ENCODE measurements at places on chromosomes 2 and 18.

DNA sequence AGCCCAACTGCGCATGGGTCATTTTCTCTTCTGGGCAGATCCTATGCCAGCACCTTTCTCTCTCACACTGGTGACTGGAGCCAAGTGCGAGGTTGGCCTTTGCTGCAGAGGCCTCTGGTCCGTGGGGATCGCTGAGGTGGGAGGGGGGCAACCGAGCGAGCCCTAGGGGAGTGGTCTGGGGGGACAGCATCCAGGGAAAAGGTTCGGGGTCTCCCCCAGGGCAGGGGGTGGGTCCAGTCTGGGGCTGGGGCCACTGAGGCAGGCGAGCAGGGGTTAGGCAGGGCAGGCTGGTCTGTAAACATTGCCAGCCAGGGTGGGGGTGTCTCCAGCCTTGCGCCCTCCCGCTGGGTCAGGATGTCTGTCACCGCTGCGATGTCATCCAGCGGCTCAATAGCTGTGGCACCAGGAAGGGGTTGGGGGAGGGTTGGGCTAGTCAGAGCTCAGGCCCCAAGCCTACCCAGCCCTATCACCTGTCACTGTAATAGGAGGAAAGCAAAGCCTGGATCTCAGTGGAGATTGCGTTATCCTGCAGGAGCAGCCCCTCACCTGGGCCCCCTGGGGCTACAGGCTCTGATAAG, 4.7 kb downstream of the WDR54 start:
- no peak for DNase-seq

GRCh38 chr2:197189426-197190099, 121.0 kb downstream of the ANKRD44 start:
- DNase-seq: no peak

GRCh38 chr2:231129216-231129615, 4.4 kb upstream of the HTR2B start:
- no peak for DNase-seq

DNA sequence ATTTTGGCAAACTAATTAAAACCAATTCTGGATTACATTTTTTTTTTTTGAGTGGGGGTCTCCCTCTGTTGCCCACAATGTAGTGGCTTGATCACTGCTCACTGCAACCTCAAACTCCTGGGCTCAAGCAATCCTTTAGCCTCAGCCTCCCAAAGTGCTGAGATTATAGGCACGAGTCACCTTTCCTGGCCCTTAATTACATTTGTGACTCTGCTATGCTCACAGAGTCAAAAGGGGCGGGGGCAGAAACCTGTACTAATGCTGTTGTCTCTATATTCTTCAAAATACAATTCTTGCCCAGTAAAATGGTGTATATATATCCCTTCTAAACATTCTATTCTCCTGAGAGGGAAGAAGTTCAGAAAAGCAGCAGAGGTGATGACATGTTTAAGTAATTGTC, 23.2 kb downstream of the PRKD3 start:
- no peak for DNase-seq

DNA sequence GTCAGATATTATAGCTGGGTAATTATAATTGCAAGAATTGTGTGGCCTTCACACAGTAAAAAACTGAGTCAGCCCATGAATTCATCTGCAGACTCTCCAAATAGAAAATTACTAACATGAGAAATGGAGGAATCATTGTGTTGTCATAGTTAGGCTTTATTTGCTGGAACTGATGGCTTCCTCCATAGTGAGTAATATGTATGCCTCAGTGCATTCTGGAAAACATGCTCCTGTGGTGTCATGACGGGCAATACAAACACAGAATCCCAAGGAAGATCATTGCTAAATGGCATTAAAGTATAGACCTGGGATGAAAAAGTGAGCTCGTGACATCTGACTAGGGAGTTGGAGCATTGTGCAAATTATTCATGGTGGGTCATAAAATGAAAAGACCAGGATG, 23.6 kb upstream of the NMS start:
- no peak for DNase-seq

DNA sequence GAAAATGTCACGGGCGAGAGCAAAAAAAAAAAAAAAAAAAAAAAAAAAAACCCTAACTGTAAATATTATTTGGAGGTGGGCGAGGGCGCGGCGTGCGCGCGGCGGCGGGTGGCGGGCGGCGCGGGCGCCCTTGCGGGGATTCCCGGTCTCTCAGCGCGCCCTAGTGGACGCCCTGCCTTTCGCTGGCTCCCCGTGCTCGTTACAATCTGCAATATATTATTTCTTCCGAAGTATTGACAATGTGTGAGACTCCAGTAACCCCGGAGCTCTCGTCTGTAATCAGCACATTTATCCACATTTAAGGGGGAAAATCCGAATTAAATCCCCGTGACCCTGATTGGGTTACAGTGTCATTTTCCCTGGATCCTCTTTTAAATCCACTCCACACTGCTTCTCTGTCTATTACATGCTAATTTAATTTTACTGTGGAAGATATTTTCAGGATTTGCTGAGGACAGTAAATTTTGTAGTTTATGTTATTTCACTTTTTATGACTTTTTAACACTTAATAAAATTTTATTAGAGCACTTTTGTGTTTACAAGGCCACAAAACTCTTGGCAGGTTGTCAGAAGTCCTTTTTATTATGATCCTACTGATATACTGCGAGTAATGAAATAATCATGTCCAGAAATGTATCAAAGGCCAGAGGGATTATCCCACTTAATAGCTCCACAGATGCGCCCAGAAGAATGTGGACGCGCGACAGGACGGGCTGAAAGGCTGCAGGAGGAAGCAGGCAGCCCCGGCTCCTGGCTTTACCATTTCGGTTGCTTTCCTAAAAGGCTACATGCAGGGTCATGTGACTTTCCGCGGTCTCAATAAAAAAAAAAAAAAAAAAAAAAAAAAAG, 369.1 kb downstream of the MTX2 start:
- DNase-seq: peak; percentile 68

- no peak for DNase-seq
Observed at GRCh38 chr2:72511906-72512305, 313.9 kb downstream of the EXOC6B start.

- DNase-seq: no peak
Observed at GRCh38 chr2:415986-416610, 128.2 kb upstream of the ALKAL2 start.

GRCh38 chr2:239008004-239008403, 160.1 kb downstream of the TWIST2 start:
- DNase-seq: no peak

DNA sequence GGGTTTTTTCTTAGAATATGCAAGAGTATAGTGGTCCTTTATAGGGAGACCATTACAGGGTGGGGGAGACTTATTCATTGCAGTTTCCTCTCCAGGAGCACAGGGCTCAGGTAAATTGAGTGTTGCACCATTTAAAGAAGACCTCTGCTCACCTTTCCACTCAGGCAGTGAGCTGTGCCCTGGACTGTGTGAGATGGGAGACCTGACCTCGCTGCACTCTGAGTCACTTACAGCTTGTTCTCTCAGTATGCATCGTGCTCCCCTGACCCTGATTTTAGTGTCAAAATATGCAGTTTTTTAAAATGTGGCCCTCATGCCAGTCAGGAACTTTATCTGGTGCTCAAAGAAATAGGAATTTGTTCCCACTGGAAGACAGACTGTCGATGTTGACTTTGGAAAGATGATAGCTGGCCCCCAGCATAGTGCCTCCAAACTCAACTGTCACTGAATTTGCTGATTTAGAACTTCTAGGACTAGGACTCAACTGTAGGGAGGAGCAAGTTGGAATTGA, 146.7 kb upstream of the EPAS1 start:
- DNase-seq: no peak

- peak; percentile 23 for DNase-seq
Observed at GRCh38 chr18:47953471-47953931, 23.0 kb upstream of the SMAD2 start.

DNA sequence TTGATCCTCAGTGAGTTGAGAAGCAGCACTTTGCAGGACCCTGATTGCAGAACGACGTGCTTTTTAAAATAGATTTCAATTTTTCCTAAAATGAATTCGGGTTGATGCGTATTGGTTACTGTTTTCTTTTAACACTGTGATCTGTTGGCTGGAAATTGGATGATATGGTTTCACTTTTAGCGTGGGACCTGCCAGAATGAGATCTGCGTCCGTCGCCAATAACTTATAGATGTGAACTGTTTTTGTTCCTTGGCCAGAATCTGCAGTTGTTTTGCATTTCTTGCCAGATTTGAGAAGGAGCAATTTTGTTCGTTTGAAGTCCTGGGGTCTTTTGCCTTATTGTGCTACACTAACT, 703 bp downstream of the UGGT1 start:
- peak; percentile 7 for DNase-seq

GRCh38 chr2:189659734-189660133, 1.5 kb upstream of the ASNSD1 start:
- DNase-seq: no peak

Data from activated naive CD8-positive, alpha-beta T cell treated with anti-CD3 and anti-CD28 coated beads for 36 hours (primary cell).